ENCODE measurements at places on chromosomes 13 and 19.

- DNase-seq: peak; percentile 72
These were observed 153.6 kb downstream of the KCTD15 start for GRCh38 chr19:33950091-33950750.

- DNase-seq: no peak
These were observed 18.2 kb downstream of the CEBPG start for GRCh38 chr19:33391631-33392249.

GRCh38 chr13:112261924-112262323, 114.2 kb upstream of the SPACA7 start:
- no peak for DNase-seq

GRCh38 chr13:67230404-67231288, 510 bp upstream of the PCDH9 start:
- DNase-seq: peak; percentile 99

- DNase-seq: peak; percentile 76
These were observed 11.8 kb upstream of the CCNA1 start for GRCh38 chr13:36420437-36420891.

DNA sequence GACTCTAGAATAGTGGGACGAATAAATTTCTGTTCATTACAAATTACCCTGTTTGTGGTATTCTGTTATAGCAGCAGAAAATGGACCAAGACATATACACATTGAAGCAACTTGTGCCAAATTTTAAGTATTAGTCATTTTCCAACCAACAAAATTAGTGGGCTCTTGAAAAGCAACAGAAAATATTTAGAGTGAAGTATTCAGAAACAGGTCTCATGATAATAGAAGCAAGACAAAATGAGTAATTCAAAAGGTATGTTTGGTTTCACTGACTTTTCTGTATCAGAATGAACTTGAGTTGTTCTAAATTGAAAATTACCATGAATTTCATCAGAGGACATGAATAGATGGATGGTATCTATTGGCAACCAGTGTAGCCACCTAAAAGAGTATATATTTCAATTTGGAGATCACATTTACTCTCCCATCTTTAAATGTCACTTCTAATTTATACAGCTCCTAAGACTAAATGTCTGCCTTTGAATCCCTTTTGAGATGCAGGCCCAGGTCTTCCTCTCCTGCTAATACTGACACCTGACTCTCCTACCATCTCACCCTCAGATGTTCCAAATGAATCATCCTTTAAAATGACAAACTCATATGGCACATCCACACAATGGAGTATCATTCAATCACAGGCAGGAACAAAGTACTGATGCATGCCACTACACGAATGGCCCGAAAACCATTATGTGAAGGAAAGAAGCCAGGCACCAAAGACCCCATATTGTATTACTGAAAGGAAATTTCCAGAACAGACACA, 40.7 kb upstream of the DOCK9 start:
- DNase-seq: no peak

DNA sequence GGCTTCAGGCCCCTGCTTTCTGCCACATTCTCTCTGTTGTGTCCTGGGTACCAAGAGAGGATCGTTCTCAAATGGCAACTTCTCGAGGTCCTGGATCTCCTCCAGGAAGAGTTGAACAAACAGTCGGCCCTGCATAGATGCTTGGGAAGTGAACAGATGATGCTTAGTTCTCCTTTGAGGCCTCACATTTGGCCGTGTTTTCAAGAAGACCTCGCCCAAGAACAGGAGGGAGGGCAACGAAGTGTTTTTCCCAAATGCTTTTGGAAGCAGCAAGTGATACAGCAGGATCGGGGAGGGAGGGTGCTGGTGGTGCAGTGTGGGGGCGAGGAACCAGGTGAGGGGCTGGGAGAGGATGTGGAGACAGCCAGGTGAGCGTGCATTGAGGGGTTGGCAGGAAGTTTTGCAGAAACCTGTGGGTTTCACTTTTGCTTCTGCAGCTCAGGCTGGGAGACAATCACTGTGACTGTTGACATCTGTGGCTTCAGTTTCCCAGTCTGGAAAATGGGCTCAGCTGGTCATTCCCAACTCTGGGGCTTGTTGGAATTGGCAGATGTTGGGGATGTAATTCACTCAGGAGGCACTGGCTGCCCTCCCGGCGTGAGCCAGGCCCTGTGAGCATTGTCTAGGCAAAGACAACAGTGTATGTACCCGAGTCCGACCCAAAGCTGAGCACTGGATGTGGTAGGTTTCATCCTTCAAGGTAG, 21.6 kb downstream of the MAST3 start:
- DNase-seq: peak; percentile 84

DNA sequence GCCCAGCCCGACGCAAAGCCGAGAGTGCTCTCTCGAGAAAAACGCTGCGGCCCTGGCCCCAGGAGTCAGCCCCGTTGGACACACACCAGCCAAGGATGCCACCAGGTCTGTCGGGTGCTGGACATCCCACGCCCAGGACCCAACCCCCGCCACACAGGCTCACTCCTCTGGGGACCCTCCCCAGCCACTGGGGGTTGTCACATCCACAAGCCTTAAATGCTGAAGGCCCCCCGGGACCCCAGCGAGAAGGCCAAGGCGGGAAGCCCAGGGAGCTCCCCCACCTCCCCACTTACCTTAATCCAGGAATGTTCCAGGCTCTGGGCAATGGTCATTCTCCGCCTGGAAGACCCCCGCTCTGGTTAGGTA, 11.2 kb downstream of the DAPK3 start:
- no peak for DNase-seq

DNA sequence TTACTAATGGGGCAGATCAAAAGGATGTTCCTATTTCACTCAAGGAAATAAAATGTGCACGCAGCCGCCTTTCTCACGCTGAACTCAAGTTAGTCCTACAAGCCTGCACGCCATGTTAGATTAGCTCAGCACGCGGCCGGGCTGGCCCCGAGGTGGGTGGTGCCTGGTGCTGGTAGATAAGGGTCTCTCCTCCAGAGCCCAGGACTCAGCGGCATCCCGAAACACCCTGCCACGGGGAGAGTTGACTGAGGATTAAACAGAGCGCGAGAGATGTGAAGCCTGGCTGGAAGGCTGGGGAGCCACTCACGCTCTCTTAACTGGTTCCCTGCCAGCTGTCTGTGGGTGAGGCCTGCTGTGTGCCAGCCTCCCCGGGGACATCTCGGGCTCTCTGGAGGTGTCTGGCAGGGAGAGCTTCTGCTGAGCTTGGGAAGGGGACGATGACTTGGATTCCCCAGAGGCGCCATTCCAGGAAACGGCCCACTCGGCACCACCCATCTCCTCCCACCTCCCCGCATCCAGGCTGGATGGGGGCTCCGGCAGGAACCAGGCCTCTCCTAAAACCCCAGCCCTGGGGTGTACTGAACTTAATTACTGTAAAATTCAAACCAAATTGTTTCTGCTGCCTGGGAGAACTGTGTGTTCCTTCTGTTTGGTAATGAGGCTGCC, 122.2 kb downstream of the KDM4B start:
- DNase-seq: peak; percentile 52

GRCh38 chr19:42086770-42087550, 11.0 kb downstream of the ZNF574 start:
- no peak for DNase-seq

DNA sequence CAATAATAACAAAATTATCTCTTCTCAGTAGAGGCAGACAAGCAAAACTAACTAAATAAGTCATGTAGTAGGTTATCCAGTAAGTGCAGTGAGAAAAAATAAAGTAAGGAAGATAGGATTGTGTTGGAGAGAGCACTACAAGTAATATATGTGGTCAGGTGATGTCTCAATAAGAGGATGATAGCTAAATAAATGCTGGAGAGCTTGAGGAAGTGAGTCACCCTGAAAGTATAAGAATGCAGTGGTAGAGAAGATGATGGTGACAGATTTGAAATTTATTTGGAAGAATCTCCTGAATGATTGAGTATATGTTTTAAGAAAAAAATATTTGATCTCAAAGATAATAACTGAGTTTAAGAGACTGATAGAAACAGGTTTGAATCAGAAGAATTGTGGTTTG, 152.2 kb upstream of the PRR20A start:
- no peak for DNase-seq

DNA sequence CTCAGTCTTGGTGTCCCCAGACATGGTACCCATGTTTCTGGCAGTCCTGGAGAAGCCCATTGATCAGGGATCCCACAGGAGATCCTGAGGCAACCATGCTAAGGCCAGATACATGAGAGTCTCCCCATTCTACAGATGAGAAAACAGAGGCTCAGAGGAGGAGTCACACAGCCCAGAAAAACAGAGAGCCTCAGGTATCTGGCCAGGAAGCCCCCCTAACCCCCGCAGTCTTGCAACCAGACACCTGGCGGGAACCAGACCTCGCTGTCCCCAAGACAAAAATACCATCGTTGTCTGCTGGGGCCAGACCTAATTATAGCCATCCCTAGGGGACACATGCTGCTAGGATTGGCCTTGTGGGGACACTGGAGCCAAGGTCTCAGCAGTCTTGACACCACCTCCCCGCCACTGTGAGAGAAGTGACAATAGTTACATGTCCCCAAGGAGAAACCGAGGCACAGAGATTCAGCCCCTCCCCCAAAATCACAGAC, 1.6 kb upstream of the PDE4C start:
- DNase-seq: no peak

- no peak for DNase-seq
These were observed 768 bp upstream of the SLC44A2 start for GRCh38 chr19:10624585-10624984.

DNA sequence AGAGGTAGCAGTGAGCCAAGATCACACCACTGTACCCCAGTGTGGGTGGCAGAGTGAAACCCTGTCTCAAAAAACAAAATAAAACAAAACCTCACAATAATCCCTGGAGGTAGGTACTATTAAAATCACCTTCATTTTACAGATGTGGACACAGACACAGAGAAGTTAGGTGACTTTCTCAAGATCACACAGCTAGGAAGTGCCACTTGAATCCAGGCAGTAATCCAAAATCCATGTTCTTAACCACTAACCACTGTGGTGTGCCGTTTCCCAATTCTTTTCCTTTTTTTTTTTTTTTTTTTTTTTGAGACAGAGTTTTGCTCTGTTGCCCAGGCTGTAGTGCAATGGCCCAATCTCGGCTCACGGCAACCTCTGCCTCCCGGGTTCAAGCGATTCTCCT, 9.0 kb downstream of the PPP1R14A start:
- DNase-seq: no peak

DNA sequence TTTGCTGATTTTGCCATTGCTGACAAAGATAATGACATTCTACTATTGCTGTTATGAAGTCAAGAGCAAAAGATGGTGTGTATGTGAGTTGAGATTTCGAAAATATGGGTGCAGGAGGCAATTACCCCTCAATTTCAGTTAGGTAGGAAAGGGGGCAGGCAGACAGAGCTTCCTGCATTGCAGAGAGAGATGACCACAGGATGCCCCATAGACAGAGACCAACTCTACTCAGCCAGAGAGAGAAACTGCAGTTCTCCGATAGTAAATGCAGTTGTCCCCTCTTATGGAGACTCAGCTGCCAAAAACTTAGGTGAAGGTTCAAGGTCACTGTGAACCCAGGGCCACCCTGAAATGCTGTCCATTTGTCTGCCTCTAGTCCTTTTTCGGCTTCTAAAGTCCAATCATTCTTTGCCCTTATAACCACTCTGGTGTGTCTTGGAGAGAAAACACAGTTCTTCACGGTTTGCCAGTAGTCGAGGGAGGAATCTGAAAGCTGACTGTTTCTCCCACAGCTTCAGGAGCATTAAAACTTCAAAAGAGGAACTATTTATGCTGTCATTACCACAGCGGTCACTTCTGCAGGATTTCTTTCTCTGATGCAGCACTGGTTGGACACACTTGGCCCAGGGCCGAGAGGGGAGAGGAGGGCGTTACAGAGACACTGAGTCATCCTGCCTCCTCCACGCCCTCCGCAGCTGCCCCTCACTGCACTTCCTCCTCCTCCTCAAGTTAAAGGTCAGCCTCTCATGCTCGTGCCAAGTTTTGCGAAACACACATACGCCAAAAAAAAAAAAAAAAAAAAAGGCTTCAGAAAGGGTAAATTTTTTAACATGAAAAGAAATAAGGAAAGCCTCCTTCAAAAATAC, 264.3 kb downstream of the FOXO1 start:
- peak; percentile 15 for DNase-seq

- DNase-seq: no peak
These were observed 39.3 kb upstream of the GAS6 start for GRCh38 chr13:113902986-113903775.

DNA sequence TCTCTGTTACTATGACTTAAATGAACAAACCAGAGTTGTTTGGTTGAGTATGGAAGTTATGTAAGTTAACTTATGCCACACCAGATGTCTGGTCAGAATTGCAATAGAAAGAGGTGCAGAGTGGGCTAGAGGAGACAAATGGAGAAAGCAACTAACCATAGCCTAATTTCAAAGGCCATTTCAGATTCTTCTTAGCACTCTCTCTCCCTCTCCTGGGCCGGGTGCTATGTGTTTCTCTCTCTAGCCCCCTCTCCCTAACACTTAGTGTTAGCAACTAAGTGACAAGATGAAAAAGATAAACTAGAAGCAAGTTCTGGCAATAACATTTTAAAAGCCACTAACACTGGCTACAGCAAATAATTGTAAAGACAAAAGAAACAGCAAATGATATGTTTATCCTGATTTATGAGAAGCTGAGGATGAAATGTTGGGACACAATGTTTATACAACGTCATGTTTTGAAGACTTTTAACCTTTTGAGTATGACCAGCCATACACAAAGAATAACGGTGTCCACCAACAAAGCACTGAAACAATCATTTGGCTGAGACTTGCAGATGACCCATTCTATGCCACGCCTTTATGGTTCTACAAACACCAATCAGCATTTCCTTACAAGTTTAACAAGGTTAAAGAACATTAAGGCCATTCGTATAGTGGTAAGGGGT, 18.6 kb downstream of the SERPINE3 start:
- no peak for DNase-seq

DNA sequence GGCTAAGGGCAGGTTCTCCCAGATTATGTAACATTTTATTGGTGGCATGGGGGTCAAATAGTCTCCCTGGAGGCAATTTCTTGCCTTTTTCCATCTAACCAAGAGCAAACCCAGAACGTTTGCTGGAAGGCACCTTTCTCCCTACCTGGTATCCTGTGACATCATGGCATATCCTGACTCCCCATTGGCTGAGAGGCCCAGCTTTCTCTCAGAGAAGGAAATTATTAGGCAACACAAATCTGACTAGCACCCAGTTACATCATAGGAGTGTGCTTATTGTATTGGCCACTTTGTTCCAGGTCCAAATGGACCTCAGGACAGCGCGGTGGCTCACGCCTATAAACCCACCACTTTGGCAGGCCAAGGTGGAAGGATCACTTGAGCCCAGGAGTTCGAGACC, 13.0 kb downstream of the NTN5 start:
- DNase-seq: no peak

All from brain (organoid and tissue), 16 donors.